ENCODE measurements at places on chromosomes 3 and 15. TPM values are rescaled to one million over a fixed set of nuclear protein-coding genes. Genes with fewer than 3 reads are reported as not detected.

GNAT1 gene
- total RNA-seq = not detected

DNA sequence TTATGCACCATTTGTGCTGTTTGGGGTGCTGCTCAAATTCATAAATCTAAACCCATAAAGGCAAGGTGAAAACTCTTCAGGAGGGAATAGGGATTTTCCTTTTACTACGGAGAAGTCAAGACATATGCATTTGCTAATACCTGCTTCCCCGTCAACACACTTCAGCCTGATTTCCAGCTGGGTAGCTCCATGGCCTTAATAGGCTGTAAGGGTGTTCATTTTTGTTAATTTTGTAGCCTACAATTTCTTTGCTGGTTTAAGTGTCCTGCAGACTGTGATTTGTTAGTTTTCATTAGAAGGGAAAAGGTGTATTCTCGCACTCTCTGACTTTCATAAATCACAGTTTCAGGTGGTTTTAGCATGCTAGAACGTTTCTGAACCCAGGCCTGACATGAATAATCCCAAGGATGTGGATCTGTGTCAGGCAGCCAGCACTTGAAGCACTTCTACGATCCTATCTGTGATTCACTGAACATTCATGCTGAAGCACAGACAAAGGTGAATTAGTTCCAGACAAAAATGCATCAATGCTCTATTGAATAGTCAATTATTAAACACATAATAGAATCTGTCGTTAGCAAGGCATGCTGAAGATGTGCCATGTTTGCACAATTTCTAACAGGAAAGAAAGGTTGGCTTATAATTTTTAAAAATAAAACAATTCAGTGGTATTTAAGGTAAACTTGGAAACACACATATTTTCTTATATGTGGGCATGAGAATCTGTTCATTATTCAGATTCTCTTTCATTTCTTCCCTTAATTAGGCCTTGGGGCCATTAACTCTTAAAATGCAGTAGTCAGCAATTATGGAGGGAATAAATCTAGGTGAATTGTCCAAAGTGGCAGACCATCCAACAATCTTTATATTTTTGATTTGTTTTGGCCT lies 17.9 kb upstream of the NMNAT3 start:
- no peak for DNase-seq

DNA sequence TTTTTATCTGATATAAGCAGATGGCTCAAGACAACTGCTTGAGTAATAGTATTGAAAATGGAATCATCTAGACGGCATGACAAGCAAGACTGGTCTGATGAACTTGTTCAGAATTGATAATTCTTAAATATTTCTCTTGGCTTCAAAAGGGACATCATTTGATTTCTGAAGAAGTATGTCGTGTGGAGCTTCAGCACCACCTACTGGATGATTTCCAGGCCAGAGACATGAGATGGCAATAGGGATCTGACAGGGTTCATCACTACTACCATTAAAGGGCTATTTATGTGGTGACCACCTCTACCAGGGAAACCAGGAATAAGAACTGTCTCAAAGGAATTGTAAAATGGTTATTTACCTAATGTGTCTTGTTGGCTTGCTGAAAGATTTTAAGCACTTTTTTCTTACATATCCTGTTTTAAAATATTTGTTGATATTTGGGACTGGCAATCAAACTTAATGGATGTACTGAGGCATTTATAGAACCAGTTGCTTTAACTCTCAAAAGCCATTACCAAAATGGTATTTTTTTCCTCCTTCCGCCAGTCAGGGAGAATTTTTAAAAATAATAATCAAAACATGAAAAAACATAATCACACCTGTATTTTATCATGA lies 99.5 kb upstream of the FAM98B start:
- peak; percentile 70 for DNase-seq

GRCh38 chr15:98586066-98586465 lies 62.3 kb upstream of the IGF1R start:
- DNase-seq = no peak
